Stimulated activated effector memory CD8-positive, alpha-beta T cell treated with anti-CD3 and anti-CD28 coated beads, Interleukin-12 subunit alpha, Interleukin-12 subunit beta, amount 100 ng/mL, for 72 hours (primary cell): ENCODE measurements at places on chromosomes 13 and 19.

- DNase-seq: no peak
Measured at GRCh38 chr19:54470991-54471782, 1.9 kb downstream of the CDC42EP5 start.

DNA sequence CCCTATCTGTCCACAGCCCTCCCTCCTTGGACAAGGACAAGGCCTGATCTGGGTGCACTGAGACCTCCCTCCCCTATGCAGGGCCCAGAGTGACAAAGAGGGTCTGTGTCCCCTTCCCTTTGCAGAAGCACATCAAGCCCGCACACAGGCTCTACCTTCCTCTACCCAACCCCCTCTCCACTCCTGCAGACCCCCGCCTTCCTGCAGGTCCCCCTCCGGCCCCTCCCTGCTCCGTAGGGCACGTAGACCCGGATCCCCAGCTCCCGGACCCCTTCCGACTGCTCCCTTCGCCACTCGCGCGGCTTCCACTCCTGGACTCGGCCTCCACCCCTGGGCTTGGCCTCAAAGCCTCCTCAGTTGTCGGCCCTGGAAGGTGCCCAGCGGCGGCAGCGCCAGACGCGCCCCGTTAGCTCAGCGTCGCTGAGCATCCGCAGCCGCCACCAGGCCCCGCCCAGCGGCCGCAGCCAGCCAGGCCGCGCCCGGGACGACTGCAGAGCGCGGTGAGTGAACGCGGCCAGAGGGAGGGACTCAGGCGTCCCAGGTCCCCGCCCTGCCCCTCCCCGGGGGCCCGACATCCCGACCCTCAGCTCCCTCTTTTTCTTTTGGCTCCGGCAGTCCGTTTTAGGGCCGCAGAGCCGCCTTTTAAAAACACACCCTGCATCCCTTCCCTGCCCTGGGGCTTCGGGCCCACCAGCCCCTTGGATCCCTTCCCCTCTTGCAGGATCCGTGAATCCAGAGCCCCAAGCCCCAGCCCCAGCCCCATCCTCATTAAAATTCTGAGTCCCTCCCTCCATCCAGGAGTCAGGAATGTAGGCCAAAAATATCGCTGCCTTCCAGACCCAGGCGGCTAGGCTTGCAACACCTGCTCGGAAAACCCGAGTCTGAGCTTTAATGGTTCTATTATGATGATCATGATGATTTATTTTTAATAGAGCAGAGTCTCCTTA is 1.5 kb upstream of the MYADM start:
- peak; percentile 77 for DNase-seq

DNA sequence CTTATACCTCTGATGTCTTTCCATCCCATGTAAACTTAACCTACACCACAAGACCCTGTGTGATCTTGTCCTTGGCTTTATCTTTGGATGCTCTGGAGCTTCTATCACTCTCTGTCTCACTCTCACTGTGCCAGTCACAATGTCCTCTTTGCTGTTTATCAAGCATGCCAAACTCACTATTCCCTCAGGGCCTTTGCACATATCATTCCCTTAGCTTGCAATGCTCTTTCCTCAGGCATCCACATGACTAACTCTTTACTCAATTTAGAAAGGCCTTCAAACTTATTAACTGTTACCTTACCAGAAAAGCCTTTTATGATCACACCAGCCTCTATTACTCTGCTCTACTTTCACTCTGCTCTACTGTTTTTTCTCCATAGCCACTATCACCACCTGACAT is 354.1 kb downstream of the RFC3 start:
- no peak for DNase-seq

DNA sequence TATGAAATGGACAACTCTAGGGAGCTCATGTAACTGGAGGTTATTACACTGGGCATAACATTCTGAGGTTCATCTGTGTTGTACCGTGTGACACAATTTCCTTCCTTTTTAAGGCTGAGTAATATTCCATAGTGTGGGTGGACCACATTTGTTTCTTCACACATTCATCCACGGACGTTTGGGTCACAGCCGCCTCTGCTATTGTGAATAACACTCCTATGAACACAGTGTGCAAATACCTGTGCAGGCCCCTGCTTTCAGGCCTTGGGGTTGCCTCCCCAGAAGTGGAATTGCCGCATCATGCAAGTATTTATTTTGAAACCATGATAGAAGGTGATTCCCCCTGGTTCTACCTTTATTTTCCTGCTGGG is 63.4 kb upstream of the MCF2L start:
- DNase-seq: no peak

DNA sequence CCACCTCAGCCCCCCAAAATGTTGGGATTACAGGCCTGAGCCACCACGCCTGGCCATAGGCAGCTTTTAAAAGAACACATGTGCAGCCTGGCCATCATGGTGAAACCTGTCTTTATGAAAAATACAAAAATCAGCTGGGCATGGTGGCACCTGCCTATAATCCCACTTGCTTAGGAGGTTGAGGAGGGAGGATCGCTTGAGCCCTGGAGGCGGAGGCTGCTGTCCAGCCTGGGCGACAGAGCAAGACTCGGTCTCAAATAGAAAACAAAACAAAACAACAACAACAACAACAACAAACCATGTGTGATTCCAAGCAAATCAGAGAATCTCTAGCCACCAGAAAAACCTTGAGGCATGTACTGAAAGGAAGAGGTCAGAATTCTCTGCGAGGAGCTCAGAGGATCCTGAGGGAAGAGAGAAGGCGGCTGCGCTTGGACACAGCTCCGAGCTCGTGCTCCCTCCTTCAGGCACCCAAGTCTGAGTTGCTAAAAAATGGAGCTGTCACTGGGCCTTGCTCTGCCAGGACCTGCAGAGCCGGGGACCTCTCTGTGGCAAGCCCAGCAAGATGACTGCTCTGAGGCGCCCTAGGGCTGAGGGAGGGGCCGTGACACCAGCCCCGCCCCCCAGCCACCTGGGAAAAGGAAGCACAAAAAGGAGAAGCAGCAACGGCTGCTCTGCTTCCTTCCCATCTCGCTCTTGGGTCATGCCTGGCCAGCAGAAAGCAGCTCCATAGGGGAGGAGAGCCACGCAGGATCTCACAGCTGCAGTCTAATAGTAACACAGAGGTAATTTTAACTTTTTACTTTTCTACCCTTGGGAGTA is at the start of gene ARL11:
Gene ARL11 (plus strand): TSS at position 677 of the 822 bp plus-strand sequence. CDS start 1,941 bp downstream, outside the sequence.
- DNase-seq: no peak
